Stomach (tissue), 19 donors: ENCODE measurements at places on chromosomes 7 and 10. TPM values are rescaled to one million over a fixed set of nuclear protein-coding genes. Genes with fewer than 3 reads are reported as not detected.
A peak's percentile ranks its signal among the peaks of the same experiment; 100 is the strongest.

GRCh38 chr7:50663396-50664102, 98.3 kb upstream of the DDC start:
- DNase-seq: no peak

- no peak for DNase-seq
Observed at GRCh38 chr10:427761-428519, 261.5 kb downstream of the DIP2C start.

DNA sequence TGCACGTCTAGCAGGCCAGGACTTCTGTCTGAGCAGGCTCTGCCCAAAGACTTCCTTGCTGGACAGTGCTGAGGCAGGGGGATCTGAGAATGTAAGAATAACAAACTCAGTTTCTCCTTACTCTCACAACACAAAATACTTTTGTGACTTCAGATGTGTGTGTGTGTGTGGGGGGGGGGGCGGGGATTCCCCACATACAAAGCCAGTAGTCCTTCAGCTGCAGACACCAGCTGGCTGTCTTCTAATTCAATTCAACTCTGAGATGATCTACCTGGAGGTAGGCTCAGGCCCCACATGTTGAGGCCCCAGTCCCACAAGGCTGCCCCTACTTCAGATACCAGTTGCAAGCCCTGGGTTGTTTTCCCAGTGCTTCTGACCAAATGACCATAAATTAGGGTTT, 4.7 kb upstream of the CXCL12 start:
- no peak for DNase-seq

- peak; percentile 26 for DNase-seq
Observed at GRCh38 chr7:22723637-22724036, 3.4 kb upstream of the IL6 start.

- DNase-seq: no peak
Observed at GRCh38 chr10:93131986-93132385, 58.3 kb downstream of the CYP26A1 start.

DNA sequence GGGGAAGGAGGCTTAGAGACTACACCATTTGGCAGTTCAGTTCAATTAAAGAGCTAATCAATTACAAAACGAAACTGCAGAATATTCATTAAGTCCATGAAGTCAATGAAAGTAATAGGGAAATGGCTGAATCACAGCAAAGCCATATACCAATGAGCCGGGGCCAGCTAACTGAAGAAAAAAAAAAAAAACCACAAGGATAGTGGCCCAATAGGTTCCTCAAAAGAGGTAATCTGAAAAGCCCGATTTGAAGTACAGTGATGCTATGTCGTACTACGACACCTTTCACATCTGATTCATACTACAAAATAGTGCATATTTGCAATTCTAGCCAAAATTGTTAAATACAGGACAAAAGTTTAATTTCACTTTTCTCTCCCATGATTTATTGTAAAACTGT, 2.5 kb downstream of the ARHGAP12 start:
- no peak for DNase-seq

DNA sequence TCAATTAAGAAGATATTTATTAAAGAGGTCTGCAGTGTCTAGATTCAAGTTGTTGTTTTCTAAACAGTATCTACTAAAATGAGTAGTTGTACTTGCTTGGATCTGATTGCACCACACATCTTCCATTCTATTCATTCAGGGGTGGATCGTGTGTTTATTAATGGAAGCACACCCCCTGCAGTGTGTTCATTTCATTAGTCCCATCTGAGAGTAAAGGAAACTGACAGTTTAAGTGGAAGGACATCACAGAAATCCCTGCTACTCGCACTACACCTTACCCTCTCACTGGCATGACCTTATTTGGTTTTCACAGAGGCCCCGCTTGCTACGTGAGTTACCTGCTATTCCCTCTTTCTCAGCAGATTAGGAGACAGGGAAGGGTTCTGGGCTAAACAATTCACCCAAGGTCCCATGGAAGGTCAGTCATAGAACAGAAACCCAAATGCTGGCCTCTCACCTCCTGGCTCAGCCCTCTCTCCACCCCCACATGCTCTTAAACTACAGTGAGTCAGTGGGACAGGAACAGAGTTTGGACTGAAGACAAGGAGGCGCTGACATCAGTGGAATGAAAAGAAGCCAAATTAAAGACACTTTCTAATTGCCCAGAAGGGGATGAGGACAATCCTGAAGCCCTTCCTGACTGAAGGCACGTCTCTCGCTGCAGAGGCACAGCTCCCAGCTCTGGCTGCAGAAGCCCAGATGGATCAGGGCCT, 369.2 kb upstream of the NRP1 start:
- no peak for DNase-seq

DNA sequence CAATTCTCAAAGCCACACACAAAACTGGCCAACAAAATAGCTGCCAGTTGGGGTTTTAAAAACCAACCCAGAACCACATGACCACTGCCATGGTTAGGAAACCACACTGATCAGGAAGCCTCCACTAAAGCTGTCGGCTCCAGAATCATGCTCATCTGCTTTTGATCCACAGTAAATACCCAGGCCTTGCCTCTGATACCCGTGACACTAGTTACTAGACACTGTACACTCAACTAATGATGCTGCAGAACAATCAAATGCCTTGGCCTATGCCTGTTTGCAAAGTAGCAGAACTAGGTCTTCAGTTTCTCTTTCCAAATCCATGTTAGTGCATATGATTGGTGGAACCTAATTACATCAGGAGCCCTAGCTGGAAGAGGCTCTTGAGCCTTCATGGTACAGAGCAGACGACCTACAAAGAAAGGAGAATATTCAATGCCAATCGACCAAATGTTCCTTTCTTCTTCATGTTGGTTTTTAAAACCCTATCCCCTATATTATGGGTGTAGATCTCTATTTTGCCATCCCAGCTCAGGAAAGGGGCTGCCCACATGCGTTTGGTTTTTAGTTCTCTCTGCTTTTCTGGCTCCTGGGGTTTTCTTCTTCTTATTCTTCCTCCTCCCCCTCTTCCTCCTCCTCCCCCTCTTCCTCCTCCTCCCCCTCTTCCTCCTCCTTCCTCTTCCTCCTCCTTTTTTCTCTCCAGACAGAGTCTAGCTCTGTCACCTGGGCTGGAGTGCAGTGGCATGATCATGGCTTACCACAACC, 76.6 kb downstream of the CNNM2 start:
- no peak for DNase-seq

DNA sequence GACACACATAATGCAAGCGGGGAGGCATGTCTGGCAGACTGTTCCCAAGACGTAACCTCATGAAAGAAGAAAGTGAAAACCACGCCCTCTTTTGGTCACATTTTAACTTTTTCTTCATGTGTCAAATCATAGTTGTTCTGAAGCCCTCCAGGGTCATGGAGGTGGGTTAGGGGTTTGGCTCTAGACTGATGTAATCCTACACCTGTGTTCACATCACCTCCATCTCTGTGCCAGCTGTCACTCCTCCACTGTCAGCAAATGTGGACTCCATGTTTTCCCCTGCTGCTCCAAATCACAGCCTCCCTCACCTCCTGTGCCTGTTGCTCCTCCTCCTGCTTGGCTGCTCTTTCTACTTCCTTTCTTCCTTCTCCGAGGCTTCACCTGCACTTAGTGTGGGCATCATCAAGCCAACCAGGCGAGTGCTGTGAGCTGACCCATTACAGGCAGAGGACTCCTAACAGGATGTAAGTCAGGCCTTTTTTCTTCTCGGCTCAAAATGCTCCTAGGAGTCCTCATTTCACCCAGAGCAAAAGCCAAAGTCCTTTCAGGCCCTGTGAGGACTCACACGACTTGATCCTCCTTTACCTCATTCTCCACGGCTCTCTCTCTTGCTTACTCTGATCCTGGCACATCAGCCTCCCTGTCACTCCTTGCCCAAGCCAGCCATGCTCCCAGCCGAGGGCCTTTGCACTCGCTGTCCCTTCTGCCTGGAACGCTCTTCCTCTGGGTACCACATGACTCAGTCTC, 66.4 kb upstream of the IFRD1 start:
- DNase-seq: peak; percentile 43

- DNase-seq: peak; percentile 58
Observed at GRCh38 chr7:90345595-90346335, 751 bp upstream of the GTPBP10 start.

GRCh38 chr7:2870471-2870931, 26.4 kb upstream of the GNA12 start:
- peak; percentile 90 for DNase-seq

GRCh38 chr7:11185179-11185815, 211.6 kb downstream of the PHF14 start:
- DNase-seq: no peak

- DNase-seq: no peak
Observed at GRCh38 chr10:22934726-22935125, 6.9 kb downstream of the ARMC3 start.

GRCh38 chr10:43203448-43204041, 63.3 kb downstream of the RASGEF1A start:
- peak; percentile 24 for DNase-seq

DNA sequence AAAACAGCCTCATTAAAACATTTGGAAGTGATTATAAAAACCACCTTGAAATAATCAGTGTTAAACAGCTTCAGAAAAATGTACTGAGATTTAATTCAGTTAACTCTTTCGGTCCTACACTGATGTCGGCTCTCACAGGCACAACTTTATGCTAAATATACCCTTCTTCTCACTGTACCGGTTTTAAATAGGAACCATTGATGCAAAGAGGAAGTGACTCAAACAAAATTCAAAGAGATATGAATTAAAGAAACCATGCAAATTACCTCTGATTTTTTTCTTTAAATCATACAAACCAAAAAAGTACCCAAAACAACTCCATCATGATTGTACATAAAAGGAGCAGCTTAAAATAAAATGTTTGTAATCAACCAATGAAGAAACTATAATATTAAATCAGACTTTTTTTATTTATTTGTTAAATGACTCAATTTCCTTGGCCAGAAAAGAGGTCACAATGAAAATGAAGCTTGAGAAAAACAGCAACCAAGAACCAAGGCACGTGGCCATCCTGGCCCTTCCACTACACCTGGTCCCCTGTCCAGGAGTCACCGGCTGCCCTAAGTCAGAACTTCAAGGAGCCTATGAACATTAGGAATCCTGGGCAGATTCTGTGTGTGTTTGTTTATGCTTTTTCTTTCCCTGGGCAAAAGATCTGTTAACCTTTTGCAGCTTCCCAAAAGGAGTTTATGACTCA, 73.0 kb upstream of the CABCOCO1 start:
- no peak for DNase-seq

DNA sequence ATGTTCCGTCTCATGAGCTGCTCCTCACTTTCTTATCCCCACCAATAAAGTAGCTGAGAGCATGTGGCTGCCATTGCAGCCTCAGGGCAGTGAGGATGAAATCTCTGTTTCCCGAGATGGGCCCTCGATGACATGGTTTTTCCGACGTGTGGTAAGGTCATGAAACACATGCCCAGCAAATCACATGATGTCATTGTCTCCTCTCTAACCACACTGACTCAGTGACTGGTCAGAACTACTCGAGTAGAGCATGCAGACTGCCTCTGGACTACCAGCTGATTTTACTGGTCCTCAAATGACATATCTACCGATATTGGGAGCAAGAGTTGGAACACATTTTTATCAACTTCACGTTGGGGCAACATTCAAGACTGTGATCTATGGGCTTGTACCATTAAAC, 786.1 kb downstream of the CNTNAP2 start:
- DNase-seq: no peak

- DNase-seq: no peak
Observed at GRCh38 chr7:44201813-44202212, 1.0 kb downstream of the YKT6 start.

DNA sequence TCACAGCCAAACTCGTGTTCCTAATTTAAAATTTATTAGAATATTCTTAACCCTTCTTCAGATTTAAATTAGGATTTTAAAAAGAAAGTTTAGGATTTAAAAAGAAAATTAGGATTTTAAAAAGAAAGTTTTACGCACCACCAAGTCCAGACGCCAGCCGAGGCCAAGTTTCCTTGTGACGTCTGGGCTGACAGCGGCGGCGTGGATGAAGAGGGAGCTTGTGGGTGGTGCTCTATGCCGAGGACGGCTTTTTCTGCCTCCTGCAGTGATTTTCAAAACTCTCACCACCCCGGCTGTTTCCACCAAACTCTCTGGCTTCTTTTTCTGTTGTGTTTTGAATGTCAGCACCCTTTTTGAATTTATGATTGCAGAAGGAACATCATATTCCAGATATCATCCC, 252.9 kb downstream of the DNAJB6 start:
- DNase-seq: no peak

DNA sequence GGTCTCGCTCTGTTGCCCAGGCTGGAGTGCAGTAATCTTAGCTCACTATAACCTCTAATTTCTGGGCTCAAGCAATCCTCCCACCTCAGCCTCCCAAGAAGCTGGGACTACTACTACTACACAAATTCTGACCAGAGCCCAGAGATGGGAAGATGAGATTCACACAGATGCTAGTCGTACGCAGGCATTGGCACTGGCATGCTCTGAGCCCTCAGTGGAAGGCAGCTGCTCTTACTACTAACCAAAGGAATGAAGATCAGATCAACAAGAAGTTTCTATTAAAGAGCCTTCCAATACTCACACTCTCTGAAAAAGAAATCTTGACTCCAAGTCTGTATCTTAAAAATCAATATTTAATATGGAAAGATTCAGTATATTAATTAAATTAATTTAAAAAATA, 10.7 kb downstream of the GDF2 start:
- no peak for DNase-seq

DNA sequence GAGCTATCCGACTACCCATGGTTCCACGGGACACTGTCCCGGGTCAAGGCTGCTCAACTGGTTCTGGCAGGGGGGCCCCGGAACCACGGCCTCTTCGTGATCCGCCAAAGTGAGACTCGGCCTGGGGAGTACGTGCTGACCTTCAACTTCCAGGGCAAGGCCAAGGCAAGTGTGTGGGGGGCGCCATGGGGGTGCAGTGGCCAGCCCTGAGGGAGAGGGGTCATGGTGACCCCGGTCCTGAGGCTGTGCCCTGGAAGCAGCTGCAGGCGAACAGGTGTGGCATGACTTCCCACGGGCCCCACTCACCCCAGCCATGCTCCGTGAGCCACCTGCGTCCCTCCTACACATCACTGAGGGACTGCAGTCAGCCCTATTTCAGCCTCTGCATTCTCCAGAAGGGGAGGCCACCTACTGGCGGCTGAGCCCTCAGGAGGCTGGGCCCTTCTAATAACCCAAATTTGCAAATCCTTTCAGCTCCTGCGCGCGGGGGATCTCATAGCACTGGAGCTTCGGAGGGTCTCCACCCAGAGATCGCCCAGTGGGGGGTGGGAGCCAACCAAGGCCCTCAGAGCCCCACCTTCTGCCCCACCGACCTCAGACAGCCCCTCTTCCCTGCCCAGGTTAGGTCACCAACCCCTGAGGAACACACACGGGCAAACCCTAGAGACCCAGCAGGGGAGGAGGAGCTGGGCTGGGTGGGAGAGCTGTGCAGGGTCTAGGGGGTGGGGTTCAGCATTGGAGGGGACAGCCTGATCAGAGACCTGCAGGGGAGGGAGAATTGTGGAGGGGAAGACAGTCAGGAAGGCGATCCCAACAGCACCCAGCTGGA, 30.8 kb downstream of the SH2B2 start:
- DNase-seq: no peak

DUS4L gene
- total RNA-seq: not detected

CHST3 gene
- 16.7 TPM for total RNA-seq

PNLIP gene
- total RNA-seq: not detected

DNAH11 gene
- 0.45 TPM for total RNA-seq

NRCAM gene
- 9.4 TPM for total RNA-seq

CCDC172 gene
- total RNA-seq: not detected

NEUROG3 gene
- not detected for total RNA-seq

PIK3AP1 gene
- 14.5 TPM for total RNA-seq

C10orf53 gene
- total RNA-seq: not detected

PRPF18 gene
- total RNA-seq: 16.3 TPM

AGBL3 gene
- total RNA-seq: 2.9 TPM

ENO4 gene
- not detected for total RNA-seq
